ENCODE measurements at places on chromosomes 13 and 19.

GRCh38 chr19:30449078-30449590 is 77.0 kb downstream of the ZNF536 start:
- no peak for DNase-seq

GRCh38 chr19:4061178-4061682 is 5.5 kb downstream of the ZBTB7A start:
- DNase-seq, result no peak

DNA sequence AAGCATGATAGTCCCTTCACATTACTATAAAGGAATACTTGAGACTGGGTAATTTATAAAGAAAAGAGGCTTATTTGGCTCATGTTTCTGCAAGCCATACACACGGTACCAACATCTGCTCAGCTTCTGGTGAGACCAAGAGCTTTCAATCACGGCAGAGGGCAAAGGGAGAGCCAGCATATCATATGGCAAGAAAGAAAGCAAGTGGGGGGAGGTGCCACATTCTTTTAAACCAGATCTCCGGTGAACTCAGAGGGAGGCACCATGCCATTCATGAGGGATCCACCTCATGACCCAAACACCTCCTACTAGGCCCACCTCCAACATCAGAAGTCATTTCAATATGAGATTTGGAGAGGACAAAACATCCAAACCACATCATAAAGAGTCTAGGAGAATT is 20.3 kb downstream of the XPO4 start:
- no peak for DNase-seq

DNA sequence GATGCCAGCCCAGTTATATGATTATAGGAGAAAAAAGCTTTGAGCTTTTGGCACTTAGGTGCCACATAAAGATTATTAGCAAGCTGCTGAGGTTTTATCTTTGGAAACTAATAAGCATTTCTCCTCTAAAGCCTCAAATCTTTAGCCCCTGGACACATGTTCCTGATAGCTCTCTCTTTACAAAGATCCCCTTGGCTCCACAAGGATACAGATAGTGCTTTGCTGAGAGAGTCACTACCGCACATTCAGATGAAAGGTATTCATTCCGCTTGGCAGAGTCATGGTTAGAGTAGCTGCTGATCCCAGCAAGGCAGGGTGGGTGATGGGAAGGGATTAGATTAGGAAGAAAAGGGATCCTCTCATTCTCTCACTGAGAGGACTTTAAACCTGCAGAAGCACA is 28.2 kb upstream of the PSG7 start:
- DNase-seq, result no peak

DNA sequence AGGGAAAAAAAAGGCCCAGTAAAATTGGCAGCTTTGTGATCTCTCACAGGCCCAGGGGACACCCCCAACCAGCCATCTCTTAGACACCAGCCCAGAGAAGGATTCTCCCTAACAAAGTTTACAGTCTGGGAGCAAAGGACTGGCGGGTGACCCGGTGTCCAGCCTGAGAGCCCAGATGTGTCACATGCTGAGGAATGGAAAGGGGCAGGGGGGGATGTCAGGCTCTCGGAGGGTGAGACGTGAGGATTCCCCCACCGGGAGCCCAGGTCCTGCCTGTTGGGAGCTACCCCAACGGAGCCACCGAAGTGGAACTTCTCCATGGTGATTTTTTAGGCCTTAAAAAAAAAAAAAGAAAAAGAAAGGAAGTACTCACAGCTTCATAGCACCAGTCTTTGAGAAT is 4.8 kb upstream of the CTXN1 start:
- DNase-seq, result no peak

GRCh38 chr19:46351241-46352041 is 4.6 kb downstream of the PPP5C start:
- DNase-seq, result peak; percentile 43

GRCh38 chr13:103130146-103130545 is 63.9 kb upstream of the SLC10A2 start:
- DNase-seq, result no peak

DNA sequence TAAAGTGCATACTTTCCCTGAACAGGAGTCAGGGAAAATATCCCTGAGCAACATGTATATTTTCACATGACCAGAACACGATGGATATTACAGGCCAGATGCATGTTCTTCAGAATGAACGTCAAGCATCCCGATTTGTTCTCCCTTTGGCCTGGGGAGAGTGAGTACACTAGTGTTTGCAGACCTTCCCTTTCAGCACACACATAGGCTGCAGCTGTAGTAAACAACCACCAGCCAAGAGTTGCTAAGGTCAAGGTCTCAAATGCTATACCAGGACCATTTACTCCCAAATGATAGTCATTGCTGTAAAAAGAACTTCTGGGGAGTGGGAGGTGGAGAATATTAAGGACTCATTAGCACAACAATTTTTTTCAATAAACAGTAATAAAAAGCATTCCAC is 3.0 kb downstream of the KLF12 start:
- DNase-seq, result no peak

DNA sequence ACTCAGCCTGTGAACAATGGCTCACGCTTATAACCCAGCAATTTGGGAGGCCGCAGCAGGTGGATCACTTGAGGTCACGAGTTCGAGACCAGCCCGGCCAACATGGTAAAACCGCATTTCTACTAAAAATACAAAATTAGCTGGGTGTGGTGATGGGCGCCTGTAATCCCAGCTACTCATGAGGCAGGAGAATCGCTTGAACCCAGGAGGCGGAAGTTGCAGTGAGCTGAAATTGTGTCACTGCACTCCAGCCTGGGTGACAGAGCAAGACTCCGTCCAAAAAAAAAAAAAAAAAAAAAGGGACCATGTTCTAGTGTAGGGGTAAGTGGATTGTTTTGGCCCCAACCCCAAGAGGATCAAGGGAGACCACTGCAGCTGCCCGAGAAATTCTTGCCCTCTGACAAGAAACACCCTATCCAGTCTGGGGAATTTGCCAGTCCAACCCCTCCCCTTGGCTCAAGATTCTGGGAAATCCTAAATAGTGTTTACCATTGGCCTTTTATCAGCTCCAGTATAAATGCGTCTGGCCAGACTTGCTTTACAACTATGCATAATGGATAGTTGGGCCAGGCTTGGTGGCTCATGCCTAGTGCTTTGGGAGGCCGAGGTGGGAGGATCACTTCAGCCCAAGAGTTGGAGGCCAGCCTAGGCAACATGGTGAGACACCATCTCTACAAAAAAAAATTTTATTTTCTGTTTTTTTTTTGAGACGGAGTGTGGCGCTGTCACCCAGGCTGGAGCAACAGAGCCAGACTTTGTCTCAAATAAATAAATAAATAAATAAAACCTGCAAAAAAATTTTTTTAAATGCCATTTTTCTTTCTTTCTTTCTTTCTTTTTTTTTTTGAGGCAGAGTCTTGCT is 5.1 kb upstream of the DHDH start:
- no peak for DNase-seq

DNA sequence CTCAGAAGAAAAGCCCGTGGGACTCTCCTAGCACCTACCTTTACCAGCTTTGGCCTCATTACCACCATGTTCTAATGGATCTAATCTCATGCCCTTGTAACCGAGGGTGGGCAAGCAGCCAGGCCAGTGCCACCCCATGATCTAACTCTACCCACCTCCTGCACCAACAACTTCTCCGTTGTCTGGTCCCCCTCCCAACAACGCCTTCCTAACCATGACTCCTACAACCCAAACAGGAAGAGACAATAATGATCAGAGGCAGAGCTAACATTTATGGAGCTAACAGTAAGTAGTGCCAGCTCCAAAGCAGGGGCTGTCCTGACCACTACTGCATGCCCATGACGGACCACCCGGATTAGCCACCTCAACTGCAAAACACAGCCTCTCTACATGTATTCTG is 3.5 kb downstream of the USP12 start:
- DNase-seq, result no peak

- DNase-seq, result no peak
Observed at GRCh38 chr19:37217480-37217774, 587 bp upstream of the ZNF383 start.

DNA sequence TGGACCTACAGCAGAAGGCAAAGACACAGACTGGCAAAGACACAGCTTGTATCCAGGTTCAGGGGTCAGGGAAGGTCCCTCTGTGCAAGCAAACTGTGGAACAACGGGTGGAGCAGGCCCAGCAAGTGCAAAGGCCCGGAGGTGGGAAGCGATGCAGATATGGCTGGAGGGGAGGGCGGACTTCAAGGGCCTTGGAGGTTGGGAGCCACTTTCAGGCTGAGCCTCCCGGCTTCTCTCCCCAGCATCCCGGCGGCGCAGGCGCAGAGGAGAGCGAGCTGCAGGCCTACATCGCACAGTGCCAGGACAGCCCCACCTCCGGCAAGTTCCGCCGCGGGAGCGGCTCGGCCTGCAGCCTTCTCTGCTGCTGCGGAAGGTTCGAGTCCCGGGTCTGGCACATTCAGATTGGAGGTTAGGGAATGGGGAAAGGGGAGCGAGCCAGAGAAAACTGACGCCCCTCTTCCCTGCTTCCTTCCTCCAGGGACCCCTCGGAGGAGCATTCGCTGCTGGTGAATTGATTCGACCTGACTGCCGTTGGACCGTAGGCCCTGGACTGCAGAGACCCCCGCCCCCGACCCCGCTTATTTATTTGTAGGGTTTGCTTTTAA is 2.1 kb upstream of the PNPLA6 start:
- no peak for DNase-seq

DNA sequence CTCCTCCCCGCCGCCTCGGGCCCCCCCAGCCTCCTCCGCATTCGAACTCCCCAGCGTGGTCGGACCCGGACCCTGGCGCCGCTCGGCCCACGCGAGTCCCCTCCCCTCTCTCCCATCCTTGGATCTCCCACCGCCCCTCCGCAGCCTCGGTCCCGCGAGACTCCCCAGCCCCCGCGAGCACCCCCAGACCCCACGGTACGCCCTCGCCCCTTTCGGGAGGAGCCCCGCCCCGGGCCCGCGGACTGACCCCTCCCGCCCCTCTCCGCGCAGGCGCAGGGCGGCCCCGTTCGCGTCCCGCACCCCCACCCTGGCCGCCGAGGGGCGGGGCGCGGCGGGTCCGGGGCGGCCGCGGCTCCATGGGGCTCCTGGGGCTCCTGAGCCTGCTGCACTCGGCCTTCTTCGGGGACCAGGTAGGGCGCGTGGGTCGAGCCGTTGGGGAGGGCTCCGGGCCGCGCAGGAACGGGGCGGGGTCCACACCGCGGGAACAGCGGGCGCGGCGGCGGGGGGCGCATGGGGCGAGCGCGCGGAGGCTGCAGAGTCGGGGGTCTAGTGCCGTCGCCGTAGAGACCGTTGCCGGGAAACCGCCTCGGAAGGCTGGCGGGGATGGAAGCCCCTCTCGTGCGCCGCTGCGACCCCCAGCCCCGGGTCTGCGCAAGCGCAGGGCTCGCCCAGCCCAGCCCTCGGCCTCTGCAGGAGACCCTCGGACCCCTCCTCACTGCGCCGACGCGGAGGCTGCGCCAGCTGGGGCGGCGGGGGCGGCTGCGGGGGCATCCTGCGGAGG is 3.8 kb upstream of the APC2 start:
- DNase-seq, result no peak

- DNase-seq, result no peak
Observed at GRCh38 chr19:43229315-43229714, 23.9 kb upstream of the PSG4 start.

- DNase-seq, result no peak
Observed at GRCh38 chr13:40874138-40874779, 84.8 kb downstream of the SLC25A15 start.

DNA sequence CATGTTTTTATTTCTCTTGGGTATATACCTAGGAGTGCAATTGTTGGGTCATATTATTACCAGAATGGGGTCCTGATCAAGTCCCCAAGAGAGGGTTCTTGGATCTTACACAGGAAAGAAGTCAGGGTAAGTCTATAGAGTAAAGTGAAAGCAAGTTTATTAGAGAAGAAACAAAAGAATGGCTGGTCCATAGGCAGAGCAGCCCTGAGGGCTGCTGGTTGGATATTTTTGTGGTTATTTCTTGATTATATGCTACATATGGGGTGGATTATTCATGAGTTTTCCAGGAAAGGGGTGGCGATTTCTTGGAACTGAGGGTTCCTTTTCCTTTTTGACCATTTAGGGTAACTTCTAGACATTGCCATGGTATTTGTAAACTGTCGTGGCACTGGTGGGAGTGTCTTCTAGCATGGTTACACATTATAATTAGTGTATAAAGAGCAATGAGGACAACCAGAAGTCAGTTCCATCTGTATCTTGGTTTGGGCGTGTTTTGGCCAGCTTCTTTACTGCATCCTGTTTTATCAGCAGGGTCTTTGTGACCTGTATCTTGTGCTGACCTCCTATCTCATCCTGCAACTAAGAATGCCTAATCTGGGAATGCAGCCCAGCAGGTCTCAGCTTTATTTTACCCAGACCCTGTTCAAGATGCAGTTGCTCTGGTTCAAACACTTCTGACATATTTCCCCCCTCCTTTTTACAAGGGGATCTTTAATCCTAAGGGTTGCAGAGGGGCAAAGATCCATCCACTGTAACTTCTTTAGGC is 41.1 kb downstream of the CEACAM1 start:
- no peak for DNase-seq

DNA sequence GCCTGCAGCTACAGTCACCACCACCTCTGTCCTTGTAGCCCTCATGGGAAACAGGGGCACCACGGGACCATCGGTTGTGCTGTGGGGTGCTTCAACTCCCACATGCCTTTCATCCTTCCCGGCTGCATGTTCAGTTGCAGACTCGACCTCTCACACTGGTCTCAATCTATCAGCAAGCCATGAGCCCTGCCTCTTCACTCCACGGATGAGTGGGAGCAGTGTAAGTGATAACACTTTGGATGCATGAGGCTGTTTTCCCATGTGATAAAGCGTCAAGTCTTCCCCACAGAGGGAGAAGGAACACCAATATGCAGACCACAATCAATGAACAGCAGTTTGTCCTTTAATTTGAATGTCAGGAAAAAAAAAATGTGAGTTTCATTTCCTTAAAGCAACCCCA is 12.2 kb downstream of the SERP2 start:
- no peak for DNase-seq

GRCh38 chr19:3618144-3618810 is 8.3 kb downstream of the CACTIN start:
- peak; percentile 12 for DNase-seq

- DNase-seq, result no peak
Observed at GRCh38 chr13:100301418-100301817, 212.5 kb downstream of the PCCA start.

GRCh38 chr13:77423296-77423695 is 96.4 kb upstream of the MYCBP2 start:
- DNase-seq, result no peak

DNA sequence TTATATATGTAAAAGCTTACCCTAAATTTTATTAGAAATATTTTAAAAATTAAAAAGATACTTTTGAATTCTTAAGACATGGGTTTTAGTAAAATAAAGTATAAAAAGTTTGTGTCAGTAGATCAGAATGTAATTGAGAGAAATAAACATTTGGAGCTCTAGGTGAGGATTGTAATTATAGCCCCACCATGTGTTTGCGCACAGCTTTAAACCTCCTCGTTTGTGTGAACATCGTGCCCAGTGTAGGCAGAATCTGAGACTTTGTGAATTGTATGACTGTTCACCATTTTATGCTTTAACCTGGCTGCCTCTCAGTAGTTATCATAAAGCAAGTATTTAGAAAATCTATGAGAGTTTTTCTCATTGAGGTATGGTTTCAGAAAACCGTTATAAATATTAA is 29.1 kb downstream of the CUL4A start:
- DNase-seq, result no peak

Data from CD4-positive, alpha-beta T cell treated with Interleukin-4 for 4 hours (primary cell).